EL (cell line): ENCODE measurements at places on chromosomes 12 and 14.

- DNase-seq, result no peak
Observed at GRCh38 chr14:99728981-99729451, 44.9 kb downstream of the CYP46A1 start.

DNA sequence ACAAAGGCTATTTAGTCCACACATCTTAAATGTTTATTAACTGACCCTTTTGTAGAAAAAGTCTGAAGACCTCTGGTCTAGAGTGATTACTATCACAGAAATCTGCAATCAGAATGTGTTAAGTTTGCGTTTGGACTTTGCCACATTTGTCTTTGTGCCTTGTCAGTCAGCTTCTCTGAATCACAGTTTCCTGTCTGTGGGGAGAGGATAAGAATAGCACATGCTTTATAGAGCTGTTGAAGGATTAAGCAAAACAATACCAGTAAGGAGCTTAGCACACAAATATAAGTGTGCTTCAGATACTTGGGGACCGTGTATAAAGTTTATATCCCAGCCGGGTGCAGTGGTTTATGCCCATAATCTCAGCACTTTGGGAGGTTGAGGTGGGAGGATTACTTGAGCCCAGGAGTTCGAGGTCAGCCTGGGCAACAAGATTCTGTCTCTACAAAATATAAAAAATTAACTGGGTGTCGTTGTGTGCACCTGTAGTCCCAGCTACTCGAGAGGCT is 63.0 kb upstream of the BTG1 start:
- DNase-seq, result peak; percentile 10

- no peak for DNase-seq
Observed at GRCh38 chr12:29426498-29426897, 45.5 kb upstream of the ERGIC2 start.

GRCh38 chr12:43333644-43334043 is 218.4 kb downstream of the ADAMTS20 start:
- DNase-seq, result no peak

DNA sequence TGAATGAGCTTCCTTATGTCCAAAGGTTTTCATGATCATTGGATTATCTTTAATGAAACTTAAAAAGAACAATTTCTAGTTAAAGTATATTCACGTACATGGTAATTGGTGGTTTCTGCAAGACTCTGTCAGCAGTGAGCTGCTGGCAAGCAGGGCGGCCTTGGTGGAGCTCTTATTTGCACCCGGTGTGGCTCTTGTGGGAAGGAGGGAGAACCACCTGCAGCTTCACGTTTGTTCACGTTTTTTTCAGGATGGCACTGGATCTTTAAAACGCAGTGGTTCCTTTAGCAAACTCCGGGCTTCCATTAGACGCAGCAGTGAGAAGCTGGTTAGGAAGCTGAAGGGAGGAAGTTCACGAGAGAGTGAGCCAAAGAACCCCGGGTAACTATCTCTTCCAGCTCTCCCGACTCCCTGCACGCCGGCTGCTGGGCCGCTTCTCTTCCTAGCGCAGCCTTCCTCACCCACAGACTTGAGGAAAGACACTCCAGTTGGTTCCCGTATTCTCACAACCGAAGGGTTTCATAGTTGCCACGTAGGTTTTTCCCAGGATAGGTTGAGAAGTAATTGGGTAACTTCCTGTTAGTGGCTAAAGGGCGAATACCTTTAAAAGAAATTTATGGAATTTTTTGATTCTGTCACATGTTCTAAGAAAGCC is 28.3 kb downstream of the XRCC3 start:
- DNase-seq, result peak; percentile 56

DNA sequence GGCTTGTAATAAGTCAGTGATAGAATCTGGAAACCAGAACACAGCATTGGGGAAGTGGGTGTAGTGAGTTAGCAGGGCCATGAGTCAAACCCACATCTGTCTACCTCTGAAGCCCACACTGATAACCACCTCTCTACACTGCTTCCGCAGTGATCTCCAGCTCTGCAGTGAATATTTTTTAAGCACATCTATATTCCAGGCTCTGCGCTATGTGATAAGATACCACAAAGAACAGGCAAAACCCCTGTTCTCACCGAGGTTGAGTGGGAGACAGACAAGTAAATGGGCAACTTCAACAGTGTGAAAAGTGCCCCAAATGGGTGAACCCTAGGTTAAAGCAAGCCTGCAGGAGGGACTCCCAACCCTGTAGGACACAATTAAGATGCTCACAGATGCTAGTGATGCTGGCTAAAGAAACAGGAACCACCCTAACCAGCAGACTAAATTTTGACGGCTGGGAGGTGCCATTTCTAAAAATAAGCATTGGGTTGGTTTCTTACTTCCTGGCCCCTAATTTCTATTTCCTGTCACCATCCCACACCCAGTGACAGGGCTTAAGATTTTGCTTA is 375.0 kb downstream of the DPF3 start:
- DNase-seq, result no peak

GRCh38 chr12:100128512-100128908 is 14.2 kb downstream of the BLTP3B start:
- DNase-seq, result peak; percentile 59

DNA sequence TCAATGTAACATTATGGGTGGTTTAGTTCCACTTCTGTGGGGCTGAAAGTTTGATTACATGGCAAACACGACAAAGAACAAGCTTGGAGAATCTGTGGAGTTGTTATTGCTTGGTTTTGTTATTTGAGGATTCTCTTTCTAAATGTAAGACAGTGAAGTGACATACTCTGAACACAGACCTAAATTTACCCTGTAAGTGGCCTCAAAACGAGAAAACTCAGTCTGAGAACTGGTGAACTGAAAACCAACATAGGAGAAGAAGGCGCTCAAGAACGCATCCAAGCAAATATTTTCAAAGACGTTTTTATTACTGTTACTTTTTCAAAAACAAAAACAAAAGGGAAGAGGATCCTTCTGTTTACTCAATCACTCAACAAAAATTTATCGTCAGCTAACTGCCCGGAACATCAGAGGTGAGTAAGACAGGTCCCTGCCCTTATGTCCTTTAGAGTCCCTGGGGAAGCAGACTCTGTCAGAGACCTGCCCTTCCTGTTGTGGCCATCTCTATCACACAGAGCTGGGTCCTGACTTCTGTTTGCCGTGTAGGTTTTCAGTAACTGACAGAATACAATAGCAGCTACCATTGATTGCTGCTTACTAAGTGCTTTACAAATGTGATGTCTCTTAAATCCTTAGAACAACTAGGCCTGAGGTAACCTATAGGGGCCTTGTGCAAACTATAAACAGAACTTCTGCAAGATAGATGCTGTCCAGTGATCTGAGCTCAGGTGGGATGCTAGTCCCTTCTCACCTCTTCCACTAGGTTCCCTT is 79.3 kb upstream of the C12orf71 start:
- DNase-seq, result no peak

- no peak for DNase-seq
Observed at GRCh38 chr12:110693731-110694130, 4.8 kb upstream of the HVCN1 start.

DNA sequence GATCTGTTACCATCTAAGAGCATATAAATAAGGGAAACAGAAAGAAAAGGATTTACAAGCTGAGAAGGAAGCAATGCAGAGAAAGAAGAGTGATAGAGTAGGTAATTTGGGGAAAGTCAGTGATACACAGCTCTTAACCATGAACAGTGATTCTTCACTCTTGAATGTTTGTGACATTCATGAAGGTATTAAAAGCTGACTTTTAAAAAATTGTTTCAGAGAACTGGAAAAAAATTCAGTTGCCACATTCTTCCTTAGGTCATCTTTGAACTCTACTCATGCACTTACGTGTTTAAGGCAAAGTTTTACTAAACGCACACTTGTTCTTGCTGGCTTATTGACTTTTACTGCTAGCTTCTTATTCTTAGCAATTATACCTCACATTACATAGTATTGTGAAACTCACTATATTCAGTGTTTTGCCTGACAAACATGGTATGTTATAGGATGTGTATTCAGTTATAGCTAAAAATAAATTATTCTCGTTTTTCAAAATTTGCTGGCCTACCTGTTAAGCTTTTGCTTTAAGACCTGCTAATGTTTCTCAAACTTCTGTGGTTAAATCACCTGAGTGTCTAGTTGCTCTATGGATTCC is 10.9 kb downstream of the HIF1A start:
- no peak for DNase-seq

- no peak for DNase-seq
Observed at GRCh38 chr14:101721111-101721510, 40.4 kb upstream of the PPP2R5C start.

GRCh38 chr12:52691841-52692150 is 11.5 kb downstream of the KRT77 start:
- DNase-seq, result no peak
